ENCODE measurements at places on chromosomes 7 and 10.

- DNase-seq: no peak
Measured at GRCh38 chr10:110387983-110388686, 83.4 kb upstream of the SMNDC1 start.

GRCh38 chr7:43847496-43847895 lies 21.8 kb downstream of the MRPS24 start:
- DNase-seq: no peak

GRCh38 chr7:26550492-26550891 lies 258.8 kb downstream of the SNX10 start:
- no peak for DNase-seq

DNA sequence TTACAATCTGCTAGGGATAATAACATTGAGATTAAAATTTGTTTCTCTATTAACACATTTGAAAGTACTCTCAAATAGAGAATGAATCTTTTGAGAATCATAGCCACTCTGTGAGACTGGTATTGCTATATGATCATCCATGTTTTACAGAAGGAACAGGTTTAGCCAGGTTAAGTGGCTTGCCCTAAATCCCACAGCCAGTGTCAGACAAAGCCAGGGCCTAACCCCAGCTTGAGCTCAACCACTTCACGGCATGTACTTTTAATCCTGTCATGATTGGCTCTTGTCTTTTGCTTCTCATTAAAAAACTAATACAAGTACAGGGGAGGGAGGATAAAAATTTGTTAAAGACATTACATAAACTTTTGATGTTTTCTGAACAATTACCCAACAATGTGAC lies 3.8 kb upstream of the ZNRF2 start:
- no peak for DNase-seq

GRCh38 chr7:24863626-24864025 lies 106.4 kb upstream of the GSDME start:
- DNase-seq: no peak

DNA sequence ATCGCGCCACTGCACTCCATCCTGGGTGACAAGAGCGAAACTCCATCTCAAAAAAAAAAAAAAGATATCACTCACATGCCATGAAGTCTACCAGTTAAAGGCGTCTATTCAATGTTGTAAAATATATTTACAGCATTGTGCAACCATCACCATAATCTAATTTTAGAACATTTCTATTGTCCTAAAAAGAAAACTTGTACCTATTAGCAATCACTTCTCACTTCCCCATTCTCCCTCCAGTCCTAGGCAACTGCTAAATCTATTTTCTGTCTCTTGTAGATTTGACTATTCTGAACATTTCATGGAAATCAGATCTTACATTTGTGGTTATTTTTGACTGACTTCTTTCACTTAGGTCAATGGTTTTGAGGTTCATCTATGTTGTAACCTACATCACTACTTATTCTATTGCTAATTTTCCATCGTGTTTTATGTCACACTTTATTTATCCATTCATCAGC lies 25.2 kb upstream of the OTUD1 start:
- DNase-seq: no peak

- DNase-seq: no peak
Measured at GRCh38 chr10:3747248-3747960, 37.6 kb downstream of the KLF6 start.

DNA sequence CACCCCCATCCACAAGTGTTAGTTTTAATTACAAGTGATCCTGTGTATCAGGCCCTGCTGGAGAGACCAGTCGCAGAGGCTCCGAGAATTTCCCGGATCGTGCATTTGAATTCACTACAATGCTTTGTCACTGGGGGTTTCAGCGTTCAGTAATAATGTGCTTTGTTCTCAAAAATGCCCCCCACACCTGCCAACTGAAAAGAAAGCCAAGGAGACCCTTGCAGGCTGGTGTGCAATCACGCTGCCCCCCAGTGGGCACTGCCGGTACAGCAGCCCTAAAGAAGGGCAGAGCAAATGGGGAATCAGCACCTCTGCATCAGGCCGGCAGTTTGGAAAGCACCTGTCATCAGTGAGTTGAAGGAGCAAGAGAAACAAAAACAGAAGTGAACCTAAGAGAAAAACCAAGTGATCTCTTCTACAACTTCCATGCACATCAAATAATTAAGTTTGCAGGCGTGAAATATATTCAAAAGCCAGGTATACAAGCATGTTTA lies 177.6 kb downstream of the PARD3 start:
- peak; percentile 86 for DNase-seq

- DNase-seq: no peak
Measured at GRCh38 chr7:12703881-12704280, 16.4 kb downstream of the ARL4A start.

DNA sequence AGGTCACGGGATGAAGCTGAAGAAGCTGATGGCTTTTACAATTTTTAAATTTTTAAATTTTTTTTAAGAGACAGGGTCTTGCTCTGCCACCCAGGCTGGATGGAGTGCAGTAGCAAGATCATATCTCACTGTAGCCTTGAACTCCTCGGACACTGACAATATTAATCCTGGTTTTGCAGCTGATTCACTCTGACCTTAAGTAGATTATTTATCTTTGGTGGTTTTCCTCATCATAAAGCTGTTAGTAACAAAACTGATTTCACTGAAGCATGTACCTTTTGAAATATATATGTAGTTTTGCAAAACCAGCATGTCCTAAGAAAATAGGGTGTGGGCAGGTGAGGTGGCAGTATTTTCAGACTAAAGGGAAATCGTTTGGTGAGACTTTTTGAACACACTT lies 56.0 kb downstream of the DYNC2I1 start:
- DNase-seq: no peak

DNA sequence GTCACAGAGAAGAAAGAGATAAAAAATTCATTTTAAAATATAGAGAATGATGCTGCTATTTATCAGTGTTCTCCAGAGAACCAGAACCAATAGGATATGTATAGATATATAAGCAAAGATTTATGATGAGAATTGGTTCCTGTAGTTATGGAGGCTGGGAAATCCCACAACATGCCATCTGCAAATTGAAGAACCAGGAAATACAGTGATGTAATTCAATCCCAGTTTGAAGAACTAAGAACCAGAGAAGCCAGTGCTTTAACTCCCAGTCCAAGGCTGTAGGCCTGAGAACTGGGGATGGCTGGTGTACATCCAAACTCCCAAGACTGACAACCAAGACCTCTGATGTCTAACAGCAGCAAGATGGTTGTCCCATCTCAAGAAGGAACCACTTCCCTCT lies 192.9 kb upstream of the PLXDC2 start:
- DNase-seq: no peak

DNA sequence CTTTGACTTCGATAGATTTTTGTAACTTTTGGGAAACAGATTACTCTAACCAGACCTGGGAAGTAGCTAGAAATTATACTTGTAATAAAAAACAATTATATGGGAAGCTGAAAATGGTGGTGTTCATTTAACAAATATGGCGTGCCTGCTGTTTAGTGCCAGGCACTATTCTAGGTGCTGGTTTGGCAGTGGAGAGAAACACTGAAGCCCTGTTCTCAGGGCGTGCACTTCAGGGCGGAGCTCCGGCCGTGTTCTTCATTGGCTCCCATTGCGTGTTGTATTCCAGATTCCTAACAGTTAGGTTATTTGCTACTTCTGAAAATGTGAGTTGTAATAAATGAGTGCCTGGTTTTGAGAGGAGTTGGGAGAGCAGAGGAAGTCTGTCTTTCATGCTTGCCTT lies 38.6 kb downstream of the DNAJB6 start:
- no peak for DNase-seq

GRCh38 chr10:57482259-57482658 lies 785.4 kb downstream of the IPMK start:
- no peak for DNase-seq

DNA sequence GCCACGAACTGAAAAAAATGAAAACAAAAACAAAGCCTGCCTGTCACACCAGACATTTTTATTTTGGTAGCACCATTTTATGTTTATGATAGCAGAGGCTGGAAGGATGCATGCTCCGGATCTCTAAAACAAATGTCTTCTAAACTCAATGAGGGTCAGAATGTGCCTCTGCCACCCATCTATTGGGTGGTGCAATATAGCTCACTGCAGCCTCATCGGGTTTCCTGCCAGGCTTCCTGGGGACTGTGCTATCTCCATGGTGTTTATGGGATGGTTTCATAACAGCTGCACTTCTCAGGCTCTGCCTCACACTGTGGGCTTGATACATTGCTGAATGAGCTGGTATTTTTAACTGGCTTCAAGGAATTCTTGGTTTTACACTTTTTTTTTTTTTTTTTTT lies 94.4 kb downstream of the ITIH5 start:
- DNase-seq: no peak

GRCh38 chr7:17552952-17553351 lies 254.5 kb downstream of the AHR start:
- no peak for DNase-seq

DNA sequence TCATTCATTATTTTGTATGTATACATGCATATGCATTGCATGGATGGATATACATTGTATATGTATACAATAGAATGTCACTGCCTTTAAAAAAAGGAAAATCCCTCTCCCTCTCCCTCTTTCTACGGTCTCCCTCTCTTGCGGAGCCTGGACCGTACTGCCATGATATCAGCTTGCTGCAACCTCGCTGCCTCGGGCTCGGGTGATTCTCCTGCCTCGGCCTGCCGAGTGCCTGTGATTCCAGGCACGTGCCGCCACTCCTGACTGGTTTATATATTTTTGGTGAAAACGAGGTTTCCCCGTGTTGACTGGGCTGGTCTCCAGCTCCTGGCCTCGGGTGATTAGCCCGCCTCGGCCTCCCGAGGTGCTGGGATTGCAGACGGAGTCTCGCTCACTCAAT lies 24.4 kb downstream of the IPMK start:
- no peak for DNase-seq

DNA sequence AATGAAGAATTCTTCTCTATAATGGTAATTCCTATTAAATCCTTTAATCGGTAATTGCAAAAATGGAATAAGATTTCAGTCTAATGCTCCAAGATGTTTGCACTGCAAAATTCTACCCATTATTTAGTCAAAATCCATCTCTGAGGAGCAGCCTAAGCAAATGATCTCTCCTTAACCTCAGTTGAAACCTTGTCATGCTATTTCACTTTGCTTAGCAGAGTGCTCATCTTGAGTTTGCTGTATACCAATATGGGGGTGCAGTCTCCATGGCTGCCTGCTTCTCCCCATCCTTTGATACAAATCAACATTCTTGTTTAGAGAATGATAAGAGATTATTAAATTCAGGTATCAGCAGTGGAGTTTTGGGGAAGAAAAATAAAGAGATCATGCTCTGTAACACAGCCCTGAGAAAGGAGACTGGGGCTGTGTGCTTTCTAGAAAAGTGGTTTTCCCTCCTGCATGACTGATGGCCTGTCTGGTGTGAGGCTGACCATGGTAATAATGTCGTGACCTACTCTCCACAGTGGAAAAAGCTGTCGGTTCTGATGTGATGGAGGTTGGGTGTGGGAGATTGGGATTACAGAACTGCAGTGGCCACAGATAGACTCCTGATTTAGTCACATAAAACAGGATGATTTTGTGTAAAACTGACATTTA lies 982.1 kb downstream of the NRG3 start:
- peak; percentile 2 for DNase-seq

DNA sequence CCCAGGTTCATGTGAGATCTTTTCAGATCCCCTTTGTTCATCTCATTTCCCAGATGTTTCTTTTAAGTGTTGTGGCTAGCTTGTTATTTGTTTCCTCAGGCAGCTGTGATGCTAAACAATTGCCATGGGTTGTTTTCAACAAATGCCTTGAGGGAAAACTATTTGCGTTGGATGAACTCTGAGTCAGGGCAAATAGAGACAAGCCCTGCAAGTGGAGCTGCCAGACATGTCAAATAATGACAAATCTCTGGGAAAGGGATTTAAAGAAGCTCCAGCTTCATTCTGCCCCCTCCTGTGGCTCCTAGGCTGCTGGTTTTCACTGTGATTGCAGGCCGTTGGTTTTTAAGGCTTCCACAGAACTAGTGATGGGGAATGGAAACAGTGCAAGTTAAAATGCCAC lies 272.4 kb upstream of the SP8 start:
- no peak for DNase-seq

DNA sequence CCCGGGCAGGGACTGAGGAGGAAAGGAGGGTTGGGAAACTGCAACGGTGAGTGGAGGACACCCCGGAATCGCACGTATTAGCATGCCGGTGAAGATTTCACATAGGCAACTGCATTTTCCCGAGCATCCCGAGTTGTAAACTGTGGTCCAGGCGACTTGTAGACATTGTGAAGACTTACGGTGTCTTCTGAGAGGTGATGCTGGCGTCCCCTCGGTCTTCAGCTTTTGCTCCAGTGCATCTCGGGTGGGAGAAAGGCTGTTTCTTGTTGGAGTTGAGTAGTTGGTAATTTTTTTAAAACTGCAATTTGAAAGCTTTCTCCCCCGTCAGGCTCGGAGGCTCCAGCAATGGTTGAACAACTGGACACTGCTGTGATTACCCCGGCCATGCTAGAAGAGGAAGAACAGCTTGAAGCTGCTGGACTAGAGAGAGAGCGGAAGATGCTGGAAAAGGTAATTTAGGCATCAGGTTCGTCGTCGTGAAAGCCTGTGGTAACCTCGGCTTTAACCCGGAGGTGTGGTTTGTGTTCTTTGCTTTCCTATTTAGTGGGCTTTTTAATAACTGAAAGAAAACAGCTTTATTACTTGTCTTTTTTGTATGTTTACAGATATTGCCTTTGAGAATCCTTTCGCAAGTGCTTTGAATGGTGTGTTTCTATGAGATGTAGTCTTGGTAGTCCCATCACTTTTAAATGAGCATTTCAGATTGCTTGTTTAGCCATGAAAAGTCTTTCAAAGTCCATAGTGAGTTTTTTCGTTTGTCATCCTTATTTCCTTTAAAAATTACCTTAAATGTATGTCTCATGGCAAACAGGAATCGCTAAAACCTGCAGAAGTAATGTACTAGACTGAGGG lies 687 bp downstream of the HELLS start:
- DNase-seq: no peak

- DNase-seq: no peak
Measured at GRCh38 chr7:75885036-75885435, 6.2 kb downstream of the RHBDD2 start.

GRCh38 chr7:85469446-85470010 lies 282.7 kb upstream of the SEMA3D start:
- no peak for DNase-seq

DNA sequence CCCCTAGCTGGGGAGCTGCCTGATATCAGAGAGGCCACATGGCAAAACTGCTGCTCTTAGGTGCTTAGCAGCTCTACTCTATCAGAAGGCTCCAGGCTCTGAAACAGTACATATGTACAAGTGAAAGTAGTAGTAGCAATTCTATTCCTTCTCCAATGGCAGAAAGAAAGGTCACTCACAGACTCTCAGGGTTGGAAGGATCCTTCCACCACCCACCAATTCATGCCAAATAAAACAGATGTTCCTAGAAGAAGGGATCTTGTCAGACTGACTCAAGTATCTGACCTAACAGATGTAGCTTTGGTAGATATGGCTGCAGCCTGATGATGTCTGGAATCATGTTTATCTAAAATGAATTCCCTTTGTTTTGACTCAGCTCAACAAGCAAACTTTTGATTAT lies 8.0 kb upstream of the ALDH18A1 start:
- no peak for DNase-seq

- DNase-seq: no peak
Measured at GRCh38 chr7:114530057-114530611, 115.5 kb downstream of the FOXP2 start.

- DNase-seq: no peak
Measured at GRCh38 chr10:43855667-43856210, 207.1 kb upstream of the ZNF32 start.

GRCh38 chr7:71691538-71691937 lies 559.6 kb downstream of the GALNT17 start:
- DNase-seq: no peak
